ENCODE measurements at places on chromosomes 1 and 21.
A peak's percentile ranks its signal among the peaks of the same experiment; 100 is the strongest.

GRCh38 chr1:215665215-215665614 lies 98.1 kb downstream of the KCTD3 start:
- peak; percentile 23 for DNase-seq

GRCh38 chr1:119298687-119299303 lies 69.8 kb upstream of the HAO2 start:
- DNase-seq = no peak

DNA sequence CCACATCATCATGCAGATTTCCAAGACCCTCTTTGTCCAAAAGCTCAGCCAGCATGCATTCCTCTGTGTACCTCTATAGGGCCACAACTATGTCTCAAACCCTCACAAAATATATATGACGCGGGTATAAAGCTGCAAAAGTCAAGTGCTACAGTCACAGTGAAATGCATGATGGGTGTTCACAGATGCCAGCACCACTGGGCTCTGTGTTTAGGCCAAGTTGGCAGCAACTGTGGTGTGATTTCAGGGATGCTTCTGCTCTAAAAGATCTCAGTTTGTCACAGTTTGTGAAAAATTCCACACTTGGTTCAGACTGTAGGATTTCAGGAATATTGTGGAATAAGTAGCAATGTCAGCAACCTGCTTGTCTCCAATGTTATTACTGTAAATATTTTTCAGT lies 23.9 kb upstream of the SELP start:
- no peak for DNase-seq

DNA sequence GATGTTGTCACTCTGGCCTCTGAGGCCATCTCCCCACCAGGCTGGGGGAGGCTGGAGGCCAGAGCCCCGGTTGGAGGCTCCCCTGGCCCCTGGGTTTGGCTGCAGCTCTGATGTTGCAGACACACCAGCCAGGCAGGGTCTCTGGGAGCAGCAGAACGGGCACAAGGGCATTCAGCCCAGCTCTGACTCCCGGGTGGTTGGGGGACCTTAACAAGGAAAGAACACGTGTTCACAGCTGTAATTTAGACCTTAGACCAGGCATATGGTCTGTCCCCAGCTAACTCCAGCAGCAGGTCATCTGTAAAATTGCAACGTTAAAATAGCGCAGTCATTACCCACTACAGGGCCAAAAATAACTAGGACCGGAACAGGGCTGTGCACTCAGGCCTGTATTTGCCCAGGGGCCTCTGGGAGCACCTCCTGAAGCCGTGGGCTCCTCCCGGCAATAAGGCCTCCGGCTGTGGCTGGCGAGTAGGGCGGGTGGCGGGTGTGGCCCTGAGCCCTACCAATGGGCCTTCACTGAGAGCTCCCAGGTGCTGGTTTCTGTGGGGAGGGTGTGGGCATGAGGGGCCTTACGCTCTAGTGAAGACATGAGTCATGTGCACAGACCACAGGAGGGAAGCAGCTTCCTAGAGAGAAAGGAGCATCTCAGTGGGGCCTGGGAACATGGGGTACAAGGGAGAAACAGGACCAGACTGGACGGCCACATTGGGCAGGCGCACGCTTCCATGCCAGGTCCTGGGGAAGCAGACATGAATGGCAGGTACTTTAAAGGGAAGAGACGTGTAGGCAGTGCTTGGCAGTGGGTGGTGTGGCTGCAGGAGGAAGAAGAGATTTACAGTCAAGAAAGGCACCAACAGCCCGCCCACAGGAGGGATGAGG lies 6.1 kb downstream of the LDLRAP1 start:
- peak; percentile 94 for DNase-seq

GRCh38 chr1:241411056-241411775 lies 54.2 kb upstream of the RGS7 start:
- DNase-seq = no peak

- no peak for DNase-seq
These were observed 13.4 kb downstream of the PROK1 start for GRCh38 chr1:110464340-110464739.

DNA sequence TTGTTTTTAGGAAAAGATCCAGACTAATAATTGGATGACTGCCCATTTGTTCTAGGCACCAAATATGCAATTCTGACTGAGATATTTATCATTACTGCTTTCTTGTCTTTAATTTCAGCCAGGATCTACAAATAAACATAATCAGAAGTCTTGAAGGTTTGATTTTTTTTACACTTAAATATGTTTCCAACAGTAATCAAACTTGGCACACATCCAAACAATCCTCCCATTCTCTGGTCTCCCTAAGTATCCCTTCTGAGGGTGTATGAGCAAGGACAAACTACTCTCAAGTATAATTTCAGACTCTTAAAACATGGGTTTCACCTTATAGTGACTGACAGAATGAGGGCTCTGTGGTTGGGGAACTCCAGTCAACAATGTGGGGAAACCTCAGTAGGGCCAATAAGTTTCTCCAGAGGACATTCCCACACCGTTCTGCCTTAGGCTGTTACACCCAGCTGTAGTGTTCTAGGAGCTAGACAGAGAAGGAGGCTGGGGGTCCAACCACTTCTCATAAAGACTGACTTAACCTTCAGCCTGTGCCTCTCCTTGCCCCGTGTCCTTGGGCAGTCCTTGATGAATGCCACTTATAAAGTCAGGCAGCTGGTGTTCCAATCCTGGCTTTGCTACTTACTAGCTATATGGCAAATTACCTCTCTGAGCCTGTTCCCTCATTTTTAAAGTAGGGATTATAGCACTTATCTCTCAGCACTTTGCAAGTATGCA lies 1.5 kb upstream of the PALMD start:
- DNase-seq = no peak

GRCh38 chr1:35030756-35031446 lies 844 bp downstream of the ZMYM6 start:
- peak; percentile 44 for DNase-seq

GRCh38 chr1:231176421-231176820 lies 14.6 kb downstream of the TRIM67 start:
- no peak for DNase-seq
